Stimulated activated CD8-positive, alpha-beta memory T cell treated with anti-CD3 and anti-CD28 coated beads, Interleukin-7, amount 100 ng/mL, for 1 hour (primary cell): ENCODE measurements at places on chromosomes 7 and 10.

- no peak for DNase-seq
These were observed 70.1 kb downstream of the ST7 start for GRCh38 chr7:117023325-117023854.

- no peak for DNase-seq
These were observed 268.2 kb downstream of the PTEN start for GRCh38 chr10:88131511-88132139.

DNA sequence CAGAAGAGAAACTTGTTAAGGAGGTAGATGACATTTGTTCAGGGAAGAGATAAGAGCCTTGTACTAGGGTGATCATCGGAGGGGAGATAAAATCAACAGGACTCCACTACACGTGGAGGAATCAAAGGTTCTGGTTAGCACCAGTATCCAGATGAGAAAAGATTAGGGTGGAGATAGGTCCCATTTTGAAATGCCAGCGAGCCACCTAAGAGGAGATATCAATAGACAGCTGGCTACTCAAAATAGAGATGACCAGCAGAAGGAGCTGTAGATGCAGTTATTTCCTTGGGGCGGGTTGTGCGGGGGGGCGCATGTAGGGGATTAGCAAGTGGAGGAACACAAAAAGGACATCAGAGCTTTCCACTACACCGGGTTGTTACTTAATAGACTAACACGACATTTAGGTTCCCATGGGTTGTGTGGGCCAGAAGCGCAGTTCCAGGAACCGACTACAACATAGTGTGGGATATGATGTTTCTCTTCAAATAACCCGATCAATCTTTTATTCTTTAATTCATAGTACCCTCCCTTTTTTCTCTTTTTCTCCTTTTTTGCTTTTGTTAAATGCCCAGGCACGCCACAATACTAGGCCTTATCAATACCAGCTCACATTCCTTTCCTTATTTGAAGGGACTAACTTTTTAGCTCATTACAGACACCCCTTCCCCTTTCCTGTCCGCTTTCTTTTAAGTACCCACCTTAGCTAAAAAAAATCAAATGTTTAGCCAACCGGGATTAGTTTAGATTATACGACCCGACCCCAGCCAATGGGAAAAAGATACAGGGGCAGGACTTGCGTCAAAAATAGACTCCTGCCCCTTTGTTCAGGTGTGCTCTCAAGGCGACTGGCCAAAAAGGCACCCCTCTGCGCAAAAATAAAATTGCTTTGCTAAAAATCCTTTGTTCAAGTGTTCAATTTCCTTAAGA lies 2.0 kb upstream of the KIF11 start:
- DNase-seq = no peak

GRCh38 chr7:47982610-47983009 lies 3.2 kb upstream of the HUS1 start:
- DNase-seq = no peak

DNA sequence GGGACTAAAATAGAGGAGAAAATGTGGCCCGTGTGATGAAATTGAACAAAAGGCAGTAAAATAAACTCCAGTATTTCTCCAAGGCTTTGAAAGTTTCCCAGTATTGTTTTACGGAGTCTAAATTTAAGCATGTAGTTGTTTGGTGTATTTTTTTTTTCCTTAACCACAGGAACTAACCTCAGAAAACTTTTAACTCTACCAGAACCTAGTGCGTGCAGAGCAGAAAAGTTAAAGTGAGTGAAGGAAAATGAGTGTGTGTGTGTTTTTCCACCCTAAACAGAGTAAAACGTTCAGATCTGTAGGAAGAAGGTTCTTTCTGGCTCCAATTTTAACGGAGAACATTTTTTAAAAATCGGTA lies 812 bp downstream of the PROSER2 start:
- no peak for DNase-seq

DNA sequence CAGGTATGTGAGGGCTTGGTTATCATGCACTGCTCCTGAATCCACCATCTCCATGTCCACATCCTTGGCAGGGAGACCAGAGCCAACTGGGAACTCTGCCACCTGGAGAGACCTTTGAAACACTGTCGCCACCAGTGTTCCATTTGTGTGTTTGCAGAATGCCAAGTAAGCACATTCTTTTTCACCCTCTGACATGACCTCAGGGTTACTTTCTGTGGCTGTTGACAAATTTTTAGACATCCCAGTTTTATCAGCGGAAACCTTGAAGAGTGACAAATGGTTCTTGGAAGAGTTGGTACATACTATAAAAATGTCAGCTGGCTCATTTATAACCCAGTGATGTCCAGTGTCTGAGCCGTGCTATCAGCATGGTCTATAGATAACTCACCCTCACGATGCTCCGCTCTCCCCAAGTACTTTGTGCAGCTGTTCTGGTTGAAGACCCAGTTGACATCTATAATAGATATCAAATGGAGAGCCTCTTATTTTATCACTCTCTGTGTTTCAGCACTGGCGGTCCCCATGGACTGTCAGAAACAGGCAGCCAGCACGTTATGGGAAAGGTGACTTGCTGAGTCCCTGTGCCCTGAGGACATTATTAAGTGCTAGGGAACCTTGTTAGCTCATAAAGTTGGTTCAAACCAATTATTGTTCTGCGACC lies 563.1 kb upstream of the GALNT17 start:
- DNase-seq = no peak

DNA sequence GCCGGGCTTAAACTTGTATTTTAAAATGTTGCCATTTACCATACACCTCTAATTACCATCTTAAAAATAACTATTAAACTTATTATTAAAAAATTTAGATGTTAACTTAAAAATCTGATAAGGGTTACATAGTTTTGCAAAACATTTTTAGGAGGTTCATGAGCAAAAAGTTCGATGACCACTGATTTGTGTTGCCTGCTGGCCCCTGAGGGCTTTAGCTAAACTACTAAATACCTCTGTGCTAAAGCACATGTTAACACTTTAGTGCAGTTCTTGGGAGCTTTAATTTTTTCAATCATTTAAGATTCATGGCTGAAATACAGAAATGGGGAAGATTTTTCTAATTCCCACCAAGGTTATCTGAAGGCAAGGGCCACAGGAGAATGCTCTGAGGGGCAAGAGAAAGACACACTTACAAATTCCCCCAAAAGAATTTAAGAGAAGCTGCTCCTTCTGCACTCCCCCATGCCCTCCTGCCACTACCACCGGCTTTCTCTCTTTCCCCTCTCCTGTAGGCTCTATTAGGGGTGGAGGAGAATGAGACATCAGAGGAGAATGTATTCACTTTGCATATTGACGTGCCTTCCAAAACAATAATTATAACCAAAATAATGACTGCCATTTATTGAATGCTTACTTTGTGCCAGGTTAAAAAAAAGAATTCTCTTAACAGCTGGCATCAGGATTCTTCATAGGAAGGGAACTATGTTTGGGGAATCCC lies 106.2 kb downstream of the RTKN2 start:
- DNase-seq = no peak

- DNase-seq = no peak
These were observed 3.9 kb downstream of the PROSER2 start for GRCh38 chr10:11827006-11827405.

GRCh38 chr7:35036361-35037171 lies 719 bp downstream of the DPY19L1 start:
- DNase-seq = no peak

GRCh38 chr10:52890281-52890680 lies 117.7 kb upstream of the MBL2 start:
- DNase-seq = no peak

GRCh38 chr7:98130959-98131358 lies 24.3 kb downstream of the LMTK2 start:
- DNase-seq = no peak

- DNase-seq = no peak
These were observed 19.6 kb downstream of the GRID2IP start for GRCh38 chr7:6531492-6532279.

DNA sequence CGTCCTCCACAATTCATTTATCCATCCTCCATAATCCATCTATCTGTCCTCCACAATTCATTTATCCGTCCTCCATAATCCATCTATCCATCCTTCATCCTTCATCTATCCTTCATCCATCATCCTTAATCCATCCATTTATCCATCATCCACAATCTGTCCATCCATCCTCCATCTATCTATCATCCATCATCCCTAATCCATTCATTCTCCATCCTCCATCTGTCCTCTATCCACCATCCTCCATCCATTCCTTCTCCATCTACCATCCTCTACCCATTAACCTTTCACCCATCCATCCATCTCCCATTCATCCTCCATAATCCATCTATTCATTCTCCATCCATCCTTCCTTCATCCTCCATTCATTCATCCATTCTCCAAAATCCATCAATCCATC lies 36.0 kb upstream of the DPYSL4 start:
- no peak for DNase-seq

GRCh38 chr7:20581956-20582355 lies 33.5 kb upstream of the ABCB5 start:
- DNase-seq = no peak

- no peak for DNase-seq
These were observed 18.0 kb upstream of the STEAP4 start for GRCh38 chr7:88324699-88325098.

DNA sequence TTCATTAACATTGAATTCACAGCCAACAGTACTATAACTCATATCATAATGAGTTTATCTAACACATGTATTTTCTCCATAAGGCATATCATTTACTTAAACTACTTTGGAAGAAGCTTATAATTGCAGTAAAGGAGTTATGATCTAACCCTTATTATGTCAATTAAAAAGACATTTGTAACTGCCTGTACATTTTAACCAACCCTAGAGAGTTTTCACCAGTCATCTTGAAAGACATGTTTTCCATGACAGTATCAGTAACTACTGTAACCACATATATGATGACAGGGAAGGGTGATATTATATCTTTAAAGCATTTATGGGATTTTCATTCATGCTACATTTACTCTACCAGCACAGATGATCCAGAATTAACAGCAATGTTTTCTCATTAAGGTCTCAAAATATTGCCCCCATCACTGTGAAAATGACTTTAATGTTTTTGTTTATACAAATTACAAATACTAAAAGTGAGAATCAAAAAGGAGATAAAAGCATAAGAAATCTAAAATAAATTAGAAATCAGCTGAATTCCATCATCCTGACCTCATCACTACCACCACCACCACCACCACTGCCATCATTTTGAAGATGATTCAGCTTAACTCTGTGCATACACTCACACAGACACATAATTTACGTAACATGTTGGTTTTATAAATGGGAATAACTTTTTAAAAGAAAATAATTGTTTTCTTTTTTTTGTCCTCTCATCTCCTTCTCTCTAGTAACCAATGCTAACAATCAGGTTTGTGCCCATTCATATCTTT lies 53.6 kb downstream of the MKLN1 start:
- no peak for DNase-seq

DNA sequence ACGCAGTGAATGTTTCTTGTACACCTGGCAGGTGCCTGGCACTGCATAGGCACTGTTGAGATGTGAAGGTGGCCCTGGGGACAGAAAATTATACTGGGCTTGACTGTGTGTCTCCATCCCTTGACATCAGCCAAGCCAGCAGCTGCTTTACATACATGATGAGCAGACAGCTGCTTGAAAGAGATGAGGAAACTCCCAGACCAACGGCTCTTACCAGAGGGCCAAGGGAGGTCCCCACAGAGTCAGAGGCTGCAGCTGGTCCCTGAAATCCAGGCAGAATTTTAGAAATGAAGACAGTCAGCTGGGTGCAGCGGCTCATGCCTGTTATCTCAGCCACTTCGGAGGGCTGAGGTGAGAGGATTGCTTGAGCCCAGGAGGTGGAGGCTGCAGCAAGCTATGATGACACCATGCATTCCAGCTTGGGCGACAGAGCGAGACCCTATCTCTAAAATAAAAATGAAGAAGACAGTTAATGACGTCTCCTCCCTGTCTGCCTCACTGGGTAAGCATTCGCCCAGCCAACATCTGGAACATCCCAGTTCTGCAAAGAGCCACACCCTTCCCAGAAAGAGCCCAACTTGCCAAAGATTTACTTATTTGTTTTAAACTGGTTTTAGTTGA lies 17.6 kb downstream of the LIMK1 start:
- no peak for DNase-seq

DNA sequence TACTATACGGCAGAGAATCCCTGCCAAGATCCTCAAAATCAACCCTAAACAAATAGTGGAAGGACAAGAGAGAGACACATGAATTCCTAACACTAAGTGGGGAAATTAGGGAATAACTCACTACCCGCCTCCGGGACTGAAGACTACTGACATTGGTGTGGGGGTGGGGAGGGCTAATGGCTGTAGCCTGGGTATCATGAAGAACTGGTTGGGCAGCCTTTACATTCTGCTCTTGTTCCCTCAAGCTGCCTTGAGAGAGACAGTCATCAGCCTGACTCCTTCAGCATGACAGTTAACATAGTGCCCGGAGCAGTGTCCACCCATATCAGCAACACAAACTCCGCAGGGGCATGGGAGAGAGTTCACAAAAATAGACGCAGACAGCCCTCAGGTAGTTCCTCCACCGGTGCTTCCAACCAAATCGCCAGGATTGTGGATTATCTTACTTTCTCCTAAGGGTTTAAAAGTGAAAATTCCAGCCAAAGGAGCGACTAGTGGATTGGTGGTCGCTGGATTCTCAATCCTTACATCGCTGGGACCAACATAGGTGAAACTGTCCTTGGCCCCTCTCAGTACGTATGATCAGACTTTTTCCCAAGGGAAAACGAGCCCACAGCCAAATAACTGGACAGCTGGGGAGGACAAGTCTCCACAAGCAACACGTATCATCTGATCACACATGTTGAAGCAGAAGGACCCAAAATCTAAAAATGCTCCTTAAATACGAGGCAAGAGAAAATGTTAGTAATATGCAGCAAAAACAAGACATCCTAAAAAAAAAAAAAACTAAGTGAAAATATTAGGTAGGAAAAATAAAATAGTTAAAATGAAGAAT lies 22.6 kb downstream of the TMEM254 start:
- DNase-seq = no peak

- DNase-seq = no peak
These were observed 10.2 kb downstream of the PLEKHA8 start for GRCh38 chr7:30038196-30038980.

- no peak for DNase-seq
These were observed 35.5 kb upstream of the CABCOCO1 start for GRCh38 chr10:61627266-61627665.

- DNase-seq = no peak
These were observed 43.4 kb downstream of the SH3PXD2A start for GRCh38 chr10:103812004-103812403.

DNA sequence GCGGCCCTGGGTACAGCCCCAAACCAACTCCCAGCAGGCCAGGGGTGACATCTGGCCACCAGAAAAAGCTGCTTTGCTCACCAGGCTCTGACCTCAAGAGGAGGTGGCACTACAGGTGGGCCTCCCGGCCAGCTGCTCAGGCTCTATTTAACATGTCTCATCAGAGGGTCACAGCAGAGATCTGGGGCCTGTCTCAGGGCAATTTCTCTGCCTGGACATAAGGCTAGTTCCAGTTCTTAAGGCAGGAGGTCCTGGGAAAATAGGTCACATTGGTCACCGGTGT lies 88.6 kb downstream of the GFRA1 start:
- DNase-seq = no peak
